WTC11 (cell line): ENCODE measurements at places on chromosomes 13 and 19. TPM values are rescaled to one million over a fixed set of nuclear protein-coding genes. Genes with fewer than 3 reads are reported as not detected.

Gene LIN37
- total RNA-seq = 4.7 to 6.4 TPM (median 5.6 TPM) in 3 replicates

Gene LILRA5
- total RNA-seq = 0.25 TPM in 1 of 3 replicates, not detected in the others

Gene CCDC61
- 25.2 to 33.7 TPM (median 26.6 TPM) in 3 replicates for total RNA-seq

Gene LCP1
- total RNA-seq = 2.7 to 3.7 TPM (median 3.2 TPM) in 3 replicates

Gene SLAIN1
- total RNA-seq = 29.7 to 33.1 TPM (median 32.0 TPM) in 3 replicates

Gene FBXO27
- total RNA-seq = 18.9 to 22.7 TPM (median 20.0 TPM) in 3 replicates

GRCh38 chr13:52848455-52849195, at the start of gene PCDH8:
TSS of gene PCDH8 (minus strand) at chr13:52848640. CDS start at chr13:52848436, 204 bp downstream.
- peak; percentile 93 for DNase-seq

GRCh38 chr13:59946944-59947343, 216.8 kb downstream of the DIAPH3 start:
- no peak for DNase-seq

- no peak for DNase-seq
These were observed 13.8 kb downstream of the METTL21C start for GRCh38 chr13:102680842-102681740.

DNA sequence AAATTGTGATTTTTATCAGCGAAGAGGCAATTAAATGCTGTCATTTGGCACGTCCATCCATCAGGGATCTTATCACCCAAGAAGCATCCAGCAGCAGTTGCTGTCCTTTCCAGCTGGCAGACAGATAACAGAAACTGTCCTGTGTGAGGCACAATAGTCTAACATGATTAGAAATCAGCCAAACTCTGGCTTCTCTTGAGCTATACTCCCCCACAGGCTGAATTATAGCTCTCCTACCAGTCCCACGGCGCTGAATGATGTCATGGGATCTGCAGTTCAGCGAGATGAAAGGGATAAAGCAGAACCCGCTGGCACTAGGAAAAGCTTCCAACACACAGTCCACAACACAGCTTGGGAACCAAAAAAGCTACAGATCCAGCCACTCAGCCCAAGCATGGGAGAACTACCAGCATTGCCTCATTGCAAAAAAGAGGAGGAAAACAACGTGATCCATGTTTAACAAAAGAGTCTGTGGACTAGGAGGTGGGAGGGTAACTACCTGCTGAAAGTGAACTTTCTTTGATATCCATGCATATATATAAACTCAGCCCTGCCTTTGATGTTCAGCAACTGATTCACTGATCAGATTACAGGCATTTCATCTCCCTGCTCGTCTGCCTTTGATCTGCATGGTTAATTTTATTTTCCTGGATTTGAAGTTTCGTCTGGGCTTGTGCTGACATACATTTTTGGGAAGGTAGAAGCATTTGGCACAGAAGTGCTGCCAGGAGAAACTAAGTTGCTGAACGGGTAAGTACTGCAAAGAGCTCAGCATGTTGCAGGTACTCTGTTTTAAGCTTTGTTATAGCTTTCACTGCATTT, at the start of gene TNFRSF19:
TSS of gene TNFRSF19 (plus strand) at position 314 of the 822 bp plus-strand sequence. CDS start 19,772 bp downstream, outside the sequence.
- DNase-seq = no peak

DNA sequence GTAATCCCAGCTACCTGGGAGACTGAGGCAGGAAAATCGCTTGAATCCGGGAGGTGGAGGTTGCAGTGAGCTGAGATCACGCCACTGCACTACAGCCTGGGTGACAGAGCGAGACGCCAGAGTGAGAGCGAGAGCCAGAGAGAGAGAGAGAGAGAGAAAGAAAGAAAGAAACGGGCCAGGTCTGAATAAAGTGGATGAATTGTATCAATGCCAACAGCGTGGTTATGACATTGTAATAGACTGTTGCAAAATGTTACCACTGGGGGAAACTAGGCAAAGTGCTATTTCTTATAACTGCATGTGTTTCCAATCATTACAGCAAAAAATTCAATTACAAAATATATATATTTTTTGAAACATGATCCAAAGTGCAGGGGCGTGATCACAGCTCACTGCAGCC, 11.8 kb upstream of the BTBD2 start:
- no peak for DNase-seq

- DNase-seq = no peak
These were observed 18.7 kb downstream of the GADD45B start for GRCh38 chr19:2494447-2495129.

DNA sequence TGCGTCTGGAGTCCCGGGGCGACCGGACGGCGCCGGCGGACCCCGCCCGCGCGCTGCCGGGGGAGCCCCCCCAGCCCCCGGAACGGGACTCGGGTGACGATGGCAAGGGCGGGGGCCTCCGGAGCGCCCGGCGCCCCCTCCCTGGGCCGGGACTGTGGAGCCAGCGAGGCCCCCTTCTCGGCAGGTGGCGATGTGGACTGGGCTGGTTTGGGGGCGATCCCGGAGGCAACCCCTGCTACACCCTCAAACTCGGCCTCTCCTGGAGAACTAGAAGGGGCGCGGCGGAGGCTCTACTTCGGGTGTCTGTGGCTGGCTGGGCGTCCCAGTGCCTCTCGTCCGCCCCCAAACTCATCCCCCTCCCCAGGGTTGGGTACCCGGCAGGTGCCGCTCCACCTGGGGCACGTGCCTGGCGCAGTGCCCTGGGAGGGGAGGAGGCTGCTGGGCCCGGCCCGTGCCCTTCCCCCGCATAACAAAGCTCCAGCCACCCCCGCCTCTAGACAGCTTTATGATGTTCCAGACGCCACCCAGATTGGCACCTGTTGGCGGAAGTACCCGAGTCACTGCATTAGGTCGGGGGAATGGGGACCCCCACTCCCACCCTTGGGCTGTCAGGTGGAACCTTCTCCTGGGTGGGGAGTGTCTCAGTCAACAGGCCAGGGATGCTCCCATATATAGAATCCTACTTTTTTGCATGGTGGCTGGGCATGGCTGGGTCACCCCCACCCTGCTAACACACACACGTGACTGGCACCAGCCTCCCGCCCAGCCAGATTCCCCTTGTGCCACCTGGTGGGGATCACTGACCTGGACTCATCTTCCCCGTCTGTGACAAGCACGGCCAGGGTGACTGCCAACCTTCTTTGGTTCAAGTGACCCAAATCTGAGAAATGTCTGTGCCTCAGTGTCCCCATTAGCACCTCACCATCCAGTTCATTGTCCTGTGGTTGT, 722 bp downstream of the PKN1 start:
- peak; percentile 35 for DNase-seq

GRCh38 chr19:10230173-10230860, 814 bp downstream of the S1PR2 start:
- DNase-seq = peak; percentile 69

GRCh38 chr13:94061301-94061700, 418.2 kb downstream of the DCT start:
- DNase-seq = no peak

- DNase-seq = no peak
These were observed 56.1 kb downstream of the DOCK9 start for GRCh38 chr13:98921786-98922185.

GRCh38 chr13:98327371-98328270, 150.6 kb upstream of the RNF113B start:
- peak; percentile 50 for DNase-seq

DNA sequence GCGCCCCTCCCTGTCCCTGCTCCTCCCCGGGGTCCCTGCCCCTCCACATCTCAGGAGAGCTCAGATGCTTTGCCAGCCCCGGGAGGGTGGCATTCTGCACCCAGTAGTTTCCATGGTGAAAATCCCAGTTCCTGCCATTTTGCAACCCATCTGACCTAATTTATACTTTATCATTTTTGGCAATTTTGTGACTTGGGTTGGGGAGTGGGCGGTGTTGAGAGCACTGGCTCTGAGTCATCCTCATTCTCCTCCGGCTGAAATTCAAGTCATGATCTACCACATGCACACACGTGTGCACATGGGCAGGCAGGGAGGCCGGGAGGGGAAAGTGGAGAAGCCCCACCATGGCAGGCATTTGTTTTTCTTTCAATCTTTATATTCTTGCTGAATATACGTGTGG, 208.6 kb downstream of the URI1 start:
- no peak for DNase-seq

DNA sequence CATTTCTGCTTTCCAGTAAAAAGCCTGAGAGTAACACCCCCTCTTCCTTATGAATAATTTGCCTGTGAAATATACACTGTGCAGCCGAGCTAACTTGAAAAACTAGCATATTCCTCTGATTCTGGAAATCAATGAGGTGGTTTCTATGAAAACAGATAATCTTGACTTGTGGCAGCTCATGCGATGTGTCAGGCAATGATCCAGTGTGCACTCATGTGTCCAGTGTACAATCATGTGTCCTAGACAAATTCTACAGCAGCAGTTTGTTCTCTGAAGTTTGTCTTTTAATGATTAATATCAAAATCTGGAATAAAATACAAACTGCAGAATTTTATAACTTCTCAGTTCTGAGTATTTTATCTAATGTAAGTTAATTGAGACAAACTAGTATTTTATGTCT, 2213.9 kb upstream of the PCDH20 start:
- DNase-seq = no peak

- DNase-seq = peak; percentile 31
These were observed 4.6 kb upstream of the EPN1 start for GRCh38 chr19:55670280-55671053.

DNA sequence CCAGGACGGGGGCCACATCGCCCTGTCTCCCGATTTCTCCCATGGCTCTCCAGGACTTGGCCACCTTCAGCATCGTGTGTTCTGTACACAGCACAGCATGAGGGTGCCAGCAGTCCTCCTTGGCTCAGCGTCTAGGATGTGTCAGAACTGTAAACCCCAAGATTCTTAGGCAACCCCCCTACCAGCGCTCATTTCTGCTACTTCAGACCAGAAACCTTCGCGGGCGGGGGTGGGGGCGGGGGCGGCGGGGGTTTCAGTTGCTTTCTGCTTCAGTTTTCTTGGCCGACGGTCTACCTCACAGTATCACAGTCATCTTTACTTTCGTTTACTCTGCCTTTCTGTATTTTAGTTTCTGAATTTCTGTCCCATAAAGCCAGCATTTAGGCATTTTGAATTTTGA, 82.4 kb downstream of the GGACT start:
- DNase-seq = no peak

DNA sequence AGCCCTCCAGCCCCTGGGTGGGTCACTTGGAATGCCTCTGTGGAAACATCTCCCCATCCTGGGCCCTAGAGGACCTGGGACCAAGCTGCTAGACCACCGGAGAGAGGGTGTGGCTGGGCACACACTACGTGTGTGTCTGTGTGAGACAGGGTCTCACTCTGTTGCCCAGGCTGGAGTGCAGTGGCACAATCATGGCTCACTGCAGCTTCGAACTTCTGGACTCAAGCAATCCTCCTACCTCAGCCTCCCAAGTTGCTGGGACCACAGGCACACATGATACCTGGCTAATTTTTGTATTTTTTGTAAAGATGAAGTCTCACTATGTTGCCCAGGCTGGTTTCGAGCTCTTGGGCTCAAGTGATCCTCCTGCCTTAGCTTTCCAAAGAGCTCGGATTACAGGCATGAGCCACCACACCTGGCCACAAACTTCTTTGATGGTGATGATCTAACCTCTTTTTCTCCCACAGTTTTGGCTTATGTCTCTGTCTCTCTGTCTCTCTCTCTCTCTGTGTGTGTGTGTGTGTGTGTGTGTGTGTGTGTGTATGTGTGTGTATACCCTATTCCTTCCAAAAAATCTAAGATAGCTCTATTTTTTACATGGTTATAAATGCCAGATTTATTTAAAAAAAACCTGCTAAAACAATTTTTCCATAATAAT, 32.1 kb upstream of the SLC7A9 start:
- no peak for DNase-seq

- no peak for DNase-seq
These were observed 35.3 kb upstream of the NPAS1 start for GRCh38 chr19:46984077-46985010.

- no peak for DNase-seq
These were observed 49.6 kb upstream of the DIAPH3 start for GRCh38 chr13:60213236-60213744.
